ENCODE measurements at places on chromosomes 2 and 18. TPM values are rescaled to one million over a fixed set of nuclear protein-coding genes. Genes with fewer than 3 reads are reported as not detected.

The PPP1R1C gene
- total RNA-seq: 2.7 TPM

The MAPRE3 gene
- 11.1 TPM for total RNA-seq

DNA sequence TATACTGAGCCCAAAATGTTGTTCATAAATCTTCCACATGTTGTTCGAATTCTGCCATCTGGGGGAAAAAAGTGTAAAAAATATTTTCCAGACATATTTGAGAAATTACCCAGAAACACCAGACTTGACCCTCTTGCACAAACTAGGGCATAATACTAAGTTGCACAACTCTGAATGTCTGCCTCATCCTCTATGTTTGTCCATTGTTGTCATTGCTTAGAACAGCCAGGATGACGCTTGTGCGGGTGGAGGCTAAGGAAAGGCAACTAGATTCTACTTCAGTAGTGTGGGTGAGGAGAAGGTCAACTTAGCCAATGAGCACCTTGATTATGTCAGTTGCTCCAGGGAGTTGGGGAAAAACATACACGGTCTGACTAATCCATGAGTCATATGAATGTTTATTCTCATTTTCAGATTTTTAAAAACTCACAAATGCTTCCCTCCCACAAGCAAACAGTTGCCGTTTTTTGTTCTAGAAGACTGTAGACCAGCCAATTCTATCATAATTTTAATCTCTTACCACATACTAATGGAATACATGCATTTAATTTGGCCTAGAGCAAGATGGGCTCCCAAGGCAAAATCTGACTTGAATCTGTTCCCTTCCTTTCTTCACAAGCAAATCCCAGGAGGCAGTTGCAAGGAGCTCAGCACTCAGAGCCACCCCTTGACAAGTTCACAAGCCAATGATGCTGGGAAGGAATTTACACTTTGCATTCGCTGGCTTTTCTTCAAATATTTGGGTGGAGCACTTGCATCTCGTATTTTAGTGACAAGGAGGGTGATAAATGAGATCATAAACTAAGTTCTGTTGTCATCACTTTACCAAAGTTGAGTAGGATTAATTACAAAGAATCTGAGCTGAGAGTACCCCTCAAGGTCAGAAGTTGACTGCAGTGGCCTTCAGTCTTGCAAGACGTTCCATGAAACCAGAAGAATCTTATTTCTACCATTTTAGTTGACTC lies 163.2 kb upstream of the TWIST2 start:
- peaks cover 2% of the 10 kb centered on the region for H3K27me3 ChIP-seq
- no peaks in the 10 kb centered on the region for H3K36me3 ChIP-seq
- peak overlapping the region; percentile 14 for H3K4me3 ChIP-seq
- H3K4me1 ChIP-seq: peaks cover 22% of the 10 kb centered on the region

The BMP10 gene
- not detected for total RNA-seq

DNA sequence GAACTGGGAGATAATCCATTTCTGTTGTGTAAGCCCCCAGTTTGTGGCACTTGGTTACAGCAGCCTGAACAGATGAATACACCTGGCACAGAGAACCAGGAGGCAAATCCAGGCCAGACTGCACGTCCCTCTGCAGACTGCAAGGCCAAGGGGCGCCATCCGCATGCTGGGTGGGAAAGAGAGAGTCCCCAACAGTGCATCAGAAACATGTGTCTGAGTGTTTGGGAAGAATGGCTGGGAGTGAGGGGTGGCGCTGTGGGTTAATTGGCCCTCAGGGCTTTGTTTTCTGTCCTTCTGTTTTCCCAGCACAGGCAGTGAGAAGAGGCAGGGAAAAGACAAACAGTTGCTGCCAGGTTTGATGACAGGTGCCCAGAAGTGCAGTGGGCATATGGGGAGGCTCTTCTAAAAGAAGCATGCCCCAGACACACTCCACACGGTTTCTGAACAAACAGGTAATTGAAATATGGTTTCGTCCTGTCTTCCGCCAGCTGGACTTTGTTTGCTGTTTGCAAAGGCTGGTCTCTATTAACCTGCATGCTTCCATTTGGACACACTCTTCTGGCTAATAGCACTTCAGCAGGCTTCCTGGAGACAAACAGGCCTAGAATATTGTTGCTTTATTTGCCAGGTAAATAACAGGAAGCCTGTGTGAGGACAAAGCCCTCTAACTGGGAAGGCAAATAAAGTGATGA lies 43.4 kb upstream of the SEC11C start:
- no peaks in the 10 kb centered on the region for H3K36me3 ChIP-seq
- no peaks in the 10 kb centered on the region for H3K4me1 ChIP-seq
- no peak for DNase-seq
- H3K27ac ChIP-seq: no peak overlapping the region
- H3K4me3 ChIP-seq: no peak overlapping the region
- peaks cover 100% of the 10 kb centered on the region for H3K27me3 ChIP-seq

- DNase-seq: no peak
- no peaks in the 10 kb centered on the region for H3K4me1 ChIP-seq
- no peaks in the 10 kb centered on the region for H3K36me3 ChIP-seq
These were observed 22.2 kb downstream of the SMIM21 start for GRCh38 chr18:75405351-75405750.

The SATB2 gene
- total RNA-seq: 11.2 TPM

The RNF125 gene
- total RNA-seq: 0.50 TPM

The RGPD8 gene
- 2.3 TPM for total RNA-seq

All from Calu3 (cell line).